ENCODE measurements at places on chromosomes 11 and 22. TPM values are rescaled to one million over a fixed set of nuclear protein-coding genes. Genes with fewer than 3 reads are reported as not detected.

SMTNL1 gene
- not detected for total RNA-seq

FZD4 gene
- 21.3 TPM for total RNA-seq

GRCh38 chr11:12547953-12548650, 126.1 kb upstream of the TEAD1 start:
- DNase-seq, result no peak

- peak; percentile 97 for DNase-seq
Observed at GRCh38 chr11:118435893-118436624, at the start of gene KMT2A. KMT2A (plus strand) TSS chr11:118436492; CDS start chr11:118436513, 21 bp downstream.

DNA sequence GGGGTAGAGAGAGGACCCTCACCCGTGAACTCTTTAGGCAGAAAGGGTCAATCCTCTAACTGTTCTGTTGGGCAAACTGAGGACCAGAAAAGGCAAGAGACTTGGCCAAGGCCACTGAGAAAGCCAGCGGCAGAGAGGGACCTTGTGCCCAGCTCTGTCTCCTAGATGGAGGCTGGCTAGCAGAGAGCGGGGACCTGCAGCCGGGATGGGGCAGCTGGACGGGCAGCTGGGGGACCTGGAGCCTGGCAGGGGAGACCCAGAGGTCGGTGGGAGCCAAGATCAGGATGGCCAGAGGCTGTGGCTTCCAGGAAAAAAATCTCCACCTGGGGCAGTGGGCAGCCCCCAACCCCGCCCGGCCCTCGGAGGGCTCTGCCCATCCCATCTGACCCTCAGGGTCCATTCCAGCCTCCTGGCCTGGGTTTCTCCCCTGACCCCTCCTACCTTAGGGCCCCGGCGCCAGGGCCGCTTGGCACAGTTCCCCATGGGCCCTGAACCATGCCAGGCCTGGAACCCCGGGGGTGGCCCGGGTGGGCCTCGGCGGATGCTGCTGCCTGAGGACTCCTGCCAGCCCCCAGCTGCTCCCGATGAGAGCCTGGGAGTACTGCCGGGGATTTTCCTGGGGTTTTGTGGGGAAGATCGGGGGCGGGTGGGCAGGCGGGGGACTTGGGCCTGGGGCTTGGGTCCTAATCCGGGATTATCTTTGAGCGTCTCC, at the start of gene CABP2:
Gene CABP2 (minus strand): TSS at position 603 of the 712 bp plus-strand sequence. CDS start 120 bp downstream, at position 483.
- DNase-seq, result no peak

DTX4 gene
- total RNA-seq, result 0.22 TPM

GRCh38 chr11:12968826-12969225, 40.3 kb upstream of the RASSF10 start:
- no peak for DNase-seq

- no peak for DNase-seq
Observed at GRCh38 chr22:49723478-49724029, 104.1 kb downstream of the BRD1 start.

GRCh38 chr11:121800731-121801393, 315.2 kb downstream of the BLID start:
- DNase-seq, result peak; percentile 13

DNA sequence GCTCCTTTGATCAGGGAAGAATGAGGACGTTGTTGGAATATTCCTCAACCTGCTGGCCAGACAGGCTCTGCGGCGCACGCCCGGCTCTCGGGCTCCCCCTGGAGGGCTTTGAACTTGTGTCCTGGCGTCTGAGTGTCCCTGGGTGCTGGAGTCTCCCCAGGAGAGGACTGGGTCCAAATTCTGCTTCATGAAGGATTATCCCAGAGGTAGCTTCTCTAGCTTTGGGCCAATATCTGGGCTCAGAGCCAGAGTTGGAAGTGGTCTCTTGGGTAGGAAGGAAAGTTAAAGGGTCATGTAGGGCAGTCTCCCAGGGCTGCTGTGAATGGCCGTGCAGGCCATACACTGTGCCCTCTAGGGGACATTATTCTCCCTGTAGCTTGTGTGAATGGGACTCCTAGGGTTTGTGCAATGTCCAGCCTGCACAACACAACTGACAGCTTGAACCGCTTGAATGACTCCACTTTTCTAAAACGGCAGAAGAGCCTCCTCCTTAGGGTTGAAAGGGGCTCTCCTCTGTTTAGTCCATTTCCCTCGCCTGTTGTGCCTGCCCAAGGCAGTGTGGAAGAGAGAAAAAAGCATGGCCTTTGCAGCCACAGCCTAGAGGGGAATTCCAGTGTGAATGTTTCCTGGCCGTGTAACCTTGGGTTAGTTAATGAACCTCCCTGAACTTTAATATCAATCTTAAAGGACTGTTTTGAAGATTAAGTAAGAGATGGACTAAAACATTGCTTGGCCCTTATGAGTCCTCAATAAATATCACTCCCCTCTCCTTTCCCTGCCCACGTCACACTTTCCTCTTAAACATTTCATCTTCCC, 111.2 kb upstream of the THY1 start:
- DNase-seq, result peak; percentile 80

- DNase-seq, result no peak
Observed at GRCh38 chr11:17578296-17578695, 31.2 kb downstream of the OTOG start.

DNA sequence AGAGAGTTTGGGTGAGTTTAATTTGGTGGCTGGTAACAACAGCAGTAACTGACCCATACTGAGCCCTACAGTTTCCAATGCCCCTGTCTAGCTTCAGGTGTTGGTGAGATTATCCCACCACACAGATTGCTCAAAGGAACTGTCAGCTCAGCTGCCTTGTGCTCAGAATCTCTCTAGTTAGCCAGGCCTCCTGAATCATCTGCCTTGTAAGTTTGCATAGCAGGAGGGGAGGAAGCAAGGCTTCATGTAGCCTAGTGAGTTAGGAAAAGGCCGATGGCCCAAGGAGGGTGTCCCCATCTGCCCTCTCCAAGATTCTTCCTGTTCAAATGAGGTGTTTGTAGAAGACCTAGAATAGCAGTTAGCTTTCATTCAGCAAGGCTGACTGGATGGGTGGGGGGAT, 74.3 kb downstream of the MICAL2 start:
- DNase-seq, result peak; percentile 70

GRCh38 chr11:74806267-74806666, 57.6 kb downstream of the RNF169 start:
- no peak for DNase-seq

MPZL3 gene
- 2.4 TPM for total RNA-seq

- peak; percentile 78 for DNase-seq
Observed at GRCh38 chr11:118448294-118448693, 12.0 kb downstream of the KMT2A start.

APOA1 gene
- not detected for total RNA-seq

DNA sequence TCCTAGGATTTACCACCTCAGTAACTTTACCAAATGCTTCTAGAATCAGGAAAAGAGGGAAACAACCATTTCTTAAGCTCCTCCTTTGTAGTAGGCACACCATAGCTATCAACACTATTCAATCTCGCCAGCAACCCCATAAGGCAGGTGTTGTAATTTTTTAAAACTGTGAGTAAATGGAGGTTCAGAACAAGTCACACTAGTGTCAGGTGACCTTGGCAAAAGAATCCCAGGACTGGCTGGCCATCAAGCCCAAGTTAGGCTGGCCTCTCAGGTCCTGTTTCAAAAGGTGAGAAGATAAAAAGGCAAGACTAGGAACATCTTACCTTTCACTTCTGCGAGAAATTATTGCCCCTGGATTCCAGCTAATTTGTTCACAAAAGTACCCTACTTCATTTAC, 713 bp downstream of the TOP3B start:
- DNase-seq, result peak; percentile 36

GRCh38 chr22:45462034-45462655, 40.5 kb upstream of the FBLN1 start:
- DNase-seq, result no peak

- peak; percentile 84 for DNase-seq
Observed at GRCh38 chr11:61129639-61130523, 27.6 kb downstream of the CD5 start.

APOBEC3B gene
- total RNA-seq, result 2.3 TPM

GRCh38 chr11:113926273-113927197, 21.9 kb downstream of the HTR3B start:
- peak; percentile 30 for DNase-seq

- no peak for DNase-seq
Observed at GRCh38 chr11:79066456-79067351, 374.1 kb downstream of the TENM4 start.

MB gene
- total RNA-seq, result not detected

MISFA gene
- total RNA-seq, result not detected

PLAAT5 gene
- total RNA-seq, result not detected

- DNase-seq, result peak; percentile 93
Observed at GRCh38 chr11:122167100-122167499, 51.1 kb upstream of the BLID start.

GRCh38 chr11:114194702-114195101, 101.5 kb upstream of the NNMT start:
- DNase-seq, result no peak

GRCh38 chr11:78080084-78080817, 589 bp upstream of the NDUFC2 start:
- DNase-seq, result no peak

DNA sequence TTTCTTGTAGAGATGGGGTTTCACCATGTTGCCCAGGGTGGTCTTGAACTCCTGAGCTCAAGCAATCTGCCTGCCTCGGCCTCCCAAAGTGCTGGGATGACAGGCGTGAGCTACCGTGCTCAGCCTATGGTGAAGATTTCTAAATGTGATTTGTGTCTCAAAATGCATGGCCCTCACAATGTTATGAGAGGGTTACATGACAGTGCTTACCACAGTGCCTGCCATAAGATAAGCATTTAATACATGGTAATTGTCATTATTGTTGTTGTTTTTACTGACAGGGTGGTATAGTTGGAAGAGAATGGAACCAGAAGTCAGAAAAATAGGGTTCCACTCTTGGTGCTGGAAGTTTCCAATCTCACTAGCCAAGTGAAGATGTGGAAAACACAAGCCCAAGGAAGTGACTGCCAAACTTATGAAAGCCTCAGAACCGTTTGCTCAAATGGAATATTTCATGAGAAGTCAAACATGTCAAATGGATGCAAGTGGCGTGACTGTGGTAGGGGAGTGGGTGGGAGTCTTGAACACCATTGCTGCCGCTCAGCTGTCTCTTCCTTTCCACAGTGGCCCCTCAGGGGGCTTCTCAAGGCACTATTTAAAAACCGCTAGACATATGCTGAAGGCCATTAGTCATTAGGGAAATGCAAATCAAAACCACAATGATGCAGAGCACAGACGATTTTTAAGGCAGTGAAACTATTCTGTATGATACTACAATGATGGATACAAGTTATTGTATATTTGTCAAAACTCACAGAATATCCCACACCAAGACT, 29.1 kb upstream of the LMO2 start:
- DNase-seq, result peak; percentile 44

HOATZ gene
- total RNA-seq, result not detected

DNA sequence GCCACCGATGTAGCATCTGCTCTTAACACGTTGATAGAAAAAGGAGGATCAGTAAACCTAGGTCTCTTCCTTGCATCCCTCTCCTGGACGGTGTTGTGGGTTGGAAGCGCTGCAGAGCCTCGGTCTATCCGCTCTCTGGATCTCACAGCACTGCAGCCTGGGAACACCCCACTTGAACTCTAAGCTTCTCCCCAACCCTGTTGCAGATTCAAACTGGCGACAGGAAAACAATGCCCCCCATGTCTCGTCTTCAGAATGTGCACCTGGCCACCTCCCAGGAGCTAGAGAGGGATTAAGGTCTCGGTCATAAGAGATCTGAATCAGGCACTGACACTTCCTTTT, 454 bp downstream of the TMEM218 start:
- DNase-seq, result peak; percentile 55

MOGAT2 gene
- not detected for total RNA-seq

TMEM191B gene
- total RNA-seq, result not detected

F2 gene
- total RNA-seq, result not detected

DNA sequence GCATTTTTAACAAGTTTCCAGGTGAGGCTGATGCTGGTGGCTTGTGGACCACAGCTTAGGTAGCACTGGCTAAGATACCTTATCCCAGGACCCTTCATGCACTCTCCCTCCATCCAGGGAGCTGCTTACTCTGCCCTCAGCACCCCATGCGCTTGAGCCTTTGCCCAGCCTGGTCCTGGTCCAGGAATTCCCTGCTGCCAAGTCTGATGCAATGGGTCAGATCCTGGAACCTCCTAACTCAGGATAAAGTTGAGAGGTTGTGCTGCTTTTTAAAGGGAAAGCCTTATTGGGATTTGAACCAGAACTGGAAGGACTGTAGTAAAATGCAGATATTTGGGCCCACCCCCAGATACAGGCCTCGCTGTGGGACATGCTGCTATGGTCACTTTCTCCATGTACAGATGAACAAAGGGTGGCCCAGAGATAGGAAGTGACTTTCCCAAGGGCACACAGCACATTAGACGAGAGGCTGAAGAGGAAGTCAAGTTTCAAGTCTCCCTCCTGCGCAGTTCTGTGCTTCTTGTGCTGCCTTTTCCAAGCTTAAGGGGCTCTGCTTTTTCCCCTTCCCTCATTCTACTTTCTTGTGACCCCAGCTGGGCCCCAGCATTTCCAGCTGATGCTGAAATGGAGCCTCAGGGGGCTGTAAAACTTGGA, 824 bp upstream of the LGALS12 start:
- no peak for DNase-seq

- DNase-seq, result no peak
Observed at GRCh38 chr11:65206441-65206841, 24.7 kb downstream of the CAPN1 start.

DNA sequence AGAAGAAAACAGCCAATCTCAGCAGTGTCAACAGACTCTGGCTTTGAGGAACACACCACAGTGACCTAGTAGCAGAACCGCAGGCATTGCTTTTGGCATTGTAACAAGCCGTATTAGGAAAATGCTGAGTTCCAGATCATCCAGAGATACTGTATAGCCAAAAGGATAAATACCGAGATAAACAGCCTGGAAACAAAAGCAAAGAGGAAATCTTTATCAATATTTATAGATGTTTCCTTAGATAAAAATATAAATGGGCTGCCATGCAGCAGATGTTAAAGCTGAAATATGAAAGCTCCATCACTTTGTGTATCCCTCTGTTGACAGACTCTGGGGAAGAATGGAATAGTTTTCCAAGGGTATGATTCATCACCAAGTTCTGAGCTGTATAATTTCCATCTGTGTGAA, 98.9 kb upstream of the TP53AIP1 start:
- peak; percentile 59 for DNase-seq

DNA sequence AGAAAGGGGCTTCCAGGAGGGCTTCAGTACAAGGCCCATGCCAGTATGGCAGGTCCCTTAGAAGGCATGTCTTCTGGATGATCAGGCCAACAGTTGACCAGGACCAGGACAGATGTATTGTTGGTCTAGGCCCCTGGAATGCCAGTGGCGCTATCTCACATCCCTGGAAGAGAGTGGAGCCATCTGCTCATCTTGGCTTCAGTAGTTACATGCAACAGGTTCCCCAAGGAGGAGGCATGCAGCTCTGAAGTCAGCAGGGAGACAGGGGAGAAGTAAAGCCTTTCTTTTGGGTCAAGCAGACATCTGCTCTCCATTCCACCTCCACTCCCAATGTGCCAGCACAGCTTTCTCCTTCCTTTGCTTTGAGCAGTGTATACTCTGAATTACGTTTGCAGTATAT, 244.1 kb downstream of the KIRREL3 start:
- DNase-seq, result no peak

- peak; percentile 74 for DNase-seq
Observed at GRCh38 chr11:63767565-63768236, 874 bp downstream of the ZFTA start.

PLA2G3 gene
- not detected for total RNA-seq

NCF4 gene
- not detected for total RNA-seq
